Large intestine (tissue), 12 donors: ENCODE measurements at places on chromosomes 3 and 15.

DNA sequence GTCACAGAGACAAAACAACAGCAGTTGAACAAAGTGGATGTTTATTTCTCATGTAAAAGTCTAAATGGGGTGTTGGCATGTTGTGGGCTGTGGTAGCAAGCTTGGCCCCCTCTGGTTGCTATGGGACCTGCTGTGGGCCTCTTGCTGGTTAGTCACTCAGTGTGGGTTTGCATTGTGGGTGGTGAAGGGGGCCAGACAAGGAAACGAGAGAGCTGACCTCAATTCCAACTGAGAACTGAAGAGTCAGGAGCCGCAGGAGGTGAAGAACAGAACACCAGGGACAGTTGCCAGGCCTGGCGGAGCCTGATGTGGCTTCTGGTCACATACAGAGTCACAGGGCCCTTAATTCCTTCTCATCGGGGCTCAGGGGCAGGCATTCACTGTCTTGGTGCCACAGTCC is 1.9 kb upstream of the ADPGK start:
- H3K27ac ChIP-seq: no peak overlapping the region
- H3K27me3 ChIP-seq: no peaks in the 10 kb centered on the region
- H3K4me1 ChIP-seq: peaks cover 12% of the 10 kb centered on the region
- DNase-seq: no peak
- H3K36me3 ChIP-seq: no peaks in the 10 kb centered on the region
- H3K4me3 ChIP-seq: no peak overlapping the region

- H3K4me3 ChIP-seq: no peak overlapping the region
- no peaks in the 10 kb centered on the region for H3K27me3 ChIP-seq
- no peaks in the 10 kb centered on the region for H3K36me3 ChIP-seq
- peaks cover 23% of the 10 kb centered on the region for H3K4me1 ChIP-seq
- peak overlapping the region; percentile 86 for H3K27ac ChIP-seq
These were observed 177.7 kb downstream of the THRB start for GRCh38 chr3:24316887-24317383.

GRCh38 chr15:78225783-78226541 is 8.4 kb downstream of the ACSBG1 start:
- no peaks in the 10 kb centered on the region for H3K4me1 ChIP-seq
- no peaks in the 10 kb centered on the region for H3K27me3 ChIP-seq
- no peak for DNase-seq
- no peak overlapping the region for H3K27ac ChIP-seq
- no peaks in the 10 kb centered on the region for H3K36me3 ChIP-seq
- no peak overlapping the region for H3K4me3 ChIP-seq

DNA sequence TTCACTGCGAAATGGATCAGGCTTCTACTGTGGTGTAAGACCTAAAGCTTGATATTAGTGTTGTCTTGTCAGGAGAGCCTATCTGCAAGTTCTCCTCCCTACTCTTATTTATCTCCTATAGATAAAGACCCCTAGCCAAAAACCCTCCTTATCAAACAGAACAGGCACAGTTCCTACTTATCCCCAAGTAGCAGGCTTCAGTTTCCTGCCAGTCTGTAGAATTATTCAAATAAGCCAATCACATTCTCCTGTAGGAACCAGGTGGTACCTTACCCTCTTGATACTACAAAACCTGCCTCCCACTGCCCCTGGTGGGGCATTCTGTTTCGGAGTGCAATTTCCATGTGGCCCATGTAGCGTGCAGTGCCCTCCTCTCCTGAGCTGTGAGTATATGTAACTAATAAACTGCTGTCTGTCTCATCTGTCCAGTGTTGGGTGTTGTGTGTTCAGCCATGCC is 28.7 kb downstream of the HDGFL3 start:
- H3K36me3 ChIP-seq: no peaks in the 10 kb centered on the region
- H3K4me1 ChIP-seq: no peaks in the 10 kb centered on the region
- no peak overlapping the region for H3K4me3 ChIP-seq
- no peaks in the 10 kb centered on the region for H3K27me3 ChIP-seq
- DNase-seq: no peak

- H3K27ac ChIP-seq: peak overlapping the region; percentile 5
- H3K36me3 ChIP-seq: no peaks in the 10 kb centered on the region
- H3K27me3 ChIP-seq: no peaks in the 10 kb centered on the region
- H3K4me1 ChIP-seq: peaks cover 17% of the 10 kb centered on the region
- peak; percentile 71 for DNase-seq
These were observed 64.0 kb upstream of the AKAP13 start for GRCh38 chr15:85316244-85316934.

DNA sequence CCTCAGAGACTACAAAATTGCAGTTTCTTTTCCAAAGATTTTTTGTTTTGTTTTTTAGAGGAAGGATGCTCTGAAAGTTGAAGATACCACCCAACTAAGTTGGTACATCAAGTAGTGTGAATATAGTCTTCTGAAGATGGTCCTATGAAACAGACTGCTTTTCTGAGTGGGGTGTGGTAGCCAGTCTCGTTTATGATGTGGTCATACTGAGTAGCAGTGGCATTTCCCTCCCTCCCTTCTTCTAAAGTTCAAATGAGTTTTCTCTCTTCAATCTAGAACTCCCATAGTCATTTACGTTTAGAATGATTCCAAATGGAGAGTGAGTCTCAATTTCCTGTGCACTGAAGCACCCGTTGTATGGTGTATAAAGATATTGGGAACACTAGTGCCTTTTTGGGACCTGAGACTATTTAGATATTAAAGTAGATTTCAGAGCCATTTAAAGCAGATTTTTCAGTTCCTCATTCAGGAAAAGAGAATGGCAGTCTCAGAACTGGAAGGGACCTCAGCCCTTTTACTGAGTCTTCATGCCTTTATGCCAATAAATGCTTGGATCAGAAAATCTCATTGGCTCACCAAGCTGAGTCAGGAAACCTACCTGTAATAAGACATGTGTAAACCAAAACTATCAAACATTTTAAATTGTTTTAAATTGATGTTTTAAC is 200.4 kb downstream of the CDIN1 start:
- H3K4me1 ChIP-seq: peaks cover 2% of the 10 kb centered on the region
- no peak overlapping the region for H3K27ac ChIP-seq
- DNase-seq: no peak

DNA sequence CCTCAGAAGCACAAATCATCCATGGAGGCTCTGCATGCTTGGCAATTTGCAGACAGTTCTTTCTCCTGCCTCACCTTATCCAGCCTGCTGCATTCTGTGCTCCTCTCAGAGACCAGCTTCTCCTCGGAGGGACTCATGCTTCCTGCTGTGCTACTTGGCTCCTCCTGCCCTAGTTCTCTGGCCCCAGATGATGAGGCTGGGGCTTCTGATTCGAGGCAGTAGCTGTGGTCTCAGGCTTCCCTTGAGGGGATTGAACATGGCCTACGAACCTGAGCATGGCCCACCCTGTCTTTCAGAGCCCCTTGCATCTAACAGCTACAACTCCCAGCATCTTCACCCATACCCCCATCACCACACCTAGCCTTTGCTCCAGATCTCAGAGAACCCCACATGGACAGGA is 6.7 kb downstream of the VIPR1 start:
- peaks cover 86% of the 10 kb centered on the region for H3K4me1 ChIP-seq
- H3K36me3 ChIP-seq: peaks cover 14% of the 10 kb centered on the region
- no peak overlapping the region for H3K4me3 ChIP-seq
- no peak for DNase-seq
- H3K27ac ChIP-seq: peak overlapping the region; percentile 99

- H3K4me1 ChIP-seq: peaks cover 26% of the 10 kb centered on the region
- peaks cover 64% of the 10 kb centered on the region for H3K27me3 ChIP-seq
- peaks cover 6% of the 10 kb centered on the region for H3K36me3 ChIP-seq
- no peak overlapping the region for H3K27ac ChIP-seq
- no peak overlapping the region for H3K4me3 ChIP-seq
These were observed 3.3 kb downstream of the ANKRD63 start for GRCh38 chr15:40279437-40280141.

DNA sequence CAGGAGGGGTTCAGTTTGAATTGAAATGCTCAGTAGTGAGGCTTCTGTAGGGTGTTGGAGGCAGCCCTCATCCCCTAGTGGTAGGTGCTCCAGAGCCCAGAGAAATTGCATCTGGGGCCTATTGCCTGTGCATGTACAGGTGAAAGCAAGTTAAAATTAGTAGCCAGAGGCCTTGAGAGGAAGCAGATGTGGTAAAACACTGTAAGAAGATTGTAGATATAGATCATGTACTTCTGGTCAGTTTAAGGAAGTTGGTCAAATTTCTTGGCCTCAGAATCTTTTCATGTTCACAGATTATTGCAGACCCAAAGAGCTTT is 34.6 kb downstream of the IGSF10 start:
- H3K4me3 ChIP-seq: no peak overlapping the region
- DNase-seq: no peak
- no peaks in the 10 kb centered on the region for H3K4me1 ChIP-seq
- no peak overlapping the region for H3K27ac ChIP-seq

GRCh38 chr3:119314821-119315220 is 20.6 kb downstream of the ARHGAP31 start:
- H3K36me3 ChIP-seq: peaks cover 3% of the 10 kb centered on the region
- no peaks in the 10 kb centered on the region for H3K27me3 ChIP-seq
- DNase-seq: no peak
- H3K4me3 ChIP-seq: no peak overlapping the region
